AG10803 (cell line): ENCODE measurements at places on chromosomes 16 and 17.

DNA sequence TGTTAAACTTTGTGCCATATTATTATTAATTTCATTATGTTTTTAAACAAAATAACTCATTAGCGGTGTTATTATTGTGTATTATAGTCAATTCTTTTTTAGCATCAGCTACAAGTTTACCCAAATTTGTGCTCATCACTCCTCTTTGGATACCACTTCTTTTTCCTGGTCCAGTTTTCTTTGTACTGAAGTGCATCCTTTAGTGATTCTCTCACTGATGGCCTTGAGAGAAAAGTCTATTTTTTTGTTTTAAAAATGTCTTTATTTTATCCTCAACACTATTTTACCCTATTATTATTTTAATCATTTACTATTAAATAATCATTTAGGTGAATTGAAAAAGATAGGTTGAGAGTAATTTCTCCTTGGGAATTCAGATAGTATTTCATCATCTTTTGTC lies 99.2 kb downstream of the RGS9 start:
- DNase-seq = no peak

- DNase-seq = no peak
These were observed 24.3 kb downstream of the CD300A start for GRCh38 chr17:74490716-74491115.

GRCh38 chr16:53219371-53219770 lies 164.6 kb downstream of the CHD9 start:
- DNase-seq = no peak

DNA sequence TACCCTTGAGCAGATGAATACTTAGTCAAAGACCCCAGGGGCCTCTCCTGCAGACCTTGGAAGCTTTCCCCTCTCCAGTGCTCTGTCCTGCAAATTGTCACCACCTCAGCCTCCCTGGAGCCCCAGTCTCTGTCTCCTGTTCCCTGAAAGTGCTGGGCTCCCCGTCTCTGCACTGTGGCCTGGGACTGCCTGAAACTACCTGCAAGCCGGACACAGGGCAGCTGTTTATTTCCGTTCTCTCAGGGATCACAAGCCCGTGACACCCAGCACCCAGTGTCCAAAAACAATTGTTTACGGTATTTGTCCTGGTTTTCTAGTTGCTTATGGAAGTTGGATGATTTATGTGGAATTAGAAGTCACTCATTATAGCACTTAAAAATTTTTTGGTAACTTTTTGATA lies 81.6 kb upstream of the CHMP6 start:
- no peak for DNase-seq

GRCh38 chr17:62024866-62025265 lies 40.2 kb downstream of the MED13 start:
- DNase-seq = no peak

GRCh38 chr17:83175119-83175821 lies 95.9 kb downstream of the METRNL start:
- DNase-seq = peak; percentile 34

DNA sequence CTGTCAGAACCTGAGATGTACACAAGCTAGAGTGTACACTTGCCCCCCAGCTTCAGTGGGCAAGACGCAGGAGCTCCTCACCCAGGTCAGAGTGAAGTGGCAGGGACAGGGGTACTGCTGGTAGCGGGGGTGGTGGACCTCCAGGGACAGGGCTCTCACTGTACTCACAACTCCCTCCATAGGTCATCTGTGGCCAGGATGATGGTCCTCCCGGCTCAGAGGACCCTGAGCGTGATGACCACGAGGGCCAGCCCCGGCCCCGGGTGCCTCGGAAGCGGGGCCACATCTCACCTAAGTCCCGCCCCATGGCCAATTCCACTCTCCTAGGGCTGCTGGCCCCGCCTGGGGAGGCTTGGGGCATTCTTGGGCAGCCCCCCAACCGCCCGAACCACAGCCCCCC lies 2.7 kb downstream of the NXPH3 start:
- DNase-seq = no peak

DNA sequence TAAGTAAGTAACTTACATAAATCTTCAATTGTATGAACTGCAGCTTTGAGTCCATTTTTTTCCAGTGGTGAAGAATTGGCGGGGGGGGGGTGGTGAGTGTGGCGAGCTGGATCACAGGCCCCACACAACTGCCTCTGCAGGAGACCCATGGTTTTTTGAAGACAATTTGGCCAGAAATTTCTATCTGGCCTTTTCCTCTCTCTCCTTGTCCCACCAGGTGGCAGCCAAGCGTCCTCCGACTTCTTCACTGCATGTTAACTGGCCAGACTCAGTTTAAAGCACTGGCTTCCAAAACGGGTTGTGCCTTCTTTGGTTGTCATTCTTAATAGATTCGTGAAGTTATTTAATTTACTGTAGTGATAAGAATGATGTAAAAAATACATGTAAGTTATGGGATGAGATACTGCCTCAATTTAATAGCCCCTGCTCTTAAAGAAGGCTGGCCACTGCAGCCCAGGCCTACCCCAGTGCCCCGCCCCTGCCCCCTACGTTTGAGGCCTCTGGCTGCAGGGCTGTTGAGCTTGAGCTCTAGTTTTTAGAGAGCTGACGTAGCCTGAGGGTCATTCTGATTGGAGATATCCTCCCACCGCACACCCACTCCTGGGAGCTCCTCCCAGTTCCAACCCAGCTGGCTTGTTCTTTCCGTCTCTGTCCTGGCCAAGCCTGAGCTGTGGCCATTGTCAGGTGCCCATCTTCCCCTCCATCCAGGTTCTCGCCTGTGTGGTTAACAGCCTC lies 36.4 kb downstream of the AKAP1 start:
- DNase-seq = peak; percentile 37

- no peak for DNase-seq
These were observed 6.8 kb upstream of the RASD1 start for GRCh38 chr17:17502741-17503565.

DNA sequence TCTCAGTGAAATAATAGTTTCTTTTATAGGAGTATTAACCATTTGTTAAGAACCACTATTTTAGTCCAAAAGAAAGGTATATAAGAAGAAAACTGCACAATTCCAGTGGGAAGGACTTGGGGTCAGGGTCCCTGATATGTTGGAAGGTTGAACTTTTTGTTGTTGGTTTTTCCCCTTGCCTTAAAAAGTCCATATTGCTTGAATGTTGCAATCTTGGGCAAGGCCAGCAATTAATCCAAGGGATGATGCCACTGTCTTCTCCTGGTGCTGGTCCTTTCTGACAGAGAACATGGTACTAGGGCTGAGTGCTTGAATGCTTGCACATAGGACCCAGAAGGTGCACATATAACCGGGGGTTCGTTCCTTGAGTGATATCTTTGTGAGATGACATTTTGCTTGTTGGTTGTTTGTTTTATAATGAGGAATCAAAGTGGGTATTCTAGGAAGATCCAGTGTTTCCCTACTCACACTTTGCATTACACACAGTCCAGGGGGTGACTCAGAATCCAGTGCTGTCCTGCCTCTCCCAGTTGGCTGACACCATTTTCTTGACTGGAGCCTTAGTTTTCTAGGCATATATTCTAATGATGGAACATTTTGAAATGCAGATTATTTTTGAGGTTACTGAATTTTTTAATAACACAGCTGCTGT lies 54.9 kb downstream of the SIAH1 start:
- no peak for DNase-seq

DNA sequence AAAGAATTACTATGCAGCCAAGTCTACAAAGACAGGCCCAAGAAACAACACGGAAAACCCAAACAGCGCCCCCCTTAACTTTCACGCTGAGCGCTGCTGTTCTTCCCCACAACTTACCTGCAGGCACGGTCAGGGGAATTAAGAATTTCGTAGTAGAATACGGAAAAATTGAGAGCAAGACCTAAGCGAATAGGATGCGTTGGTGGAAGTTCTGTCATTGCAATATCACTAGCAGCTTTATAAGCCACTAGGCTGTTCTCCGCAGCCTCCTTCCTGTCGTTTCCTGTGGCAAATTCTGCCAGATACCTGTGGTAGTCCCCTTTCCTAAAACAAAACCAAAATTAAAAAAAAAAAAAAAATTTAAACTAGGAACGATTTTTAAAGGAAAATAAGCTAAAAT lies 39.0 kb downstream of the YWHAE start:
- DNase-seq = no peak

DNA sequence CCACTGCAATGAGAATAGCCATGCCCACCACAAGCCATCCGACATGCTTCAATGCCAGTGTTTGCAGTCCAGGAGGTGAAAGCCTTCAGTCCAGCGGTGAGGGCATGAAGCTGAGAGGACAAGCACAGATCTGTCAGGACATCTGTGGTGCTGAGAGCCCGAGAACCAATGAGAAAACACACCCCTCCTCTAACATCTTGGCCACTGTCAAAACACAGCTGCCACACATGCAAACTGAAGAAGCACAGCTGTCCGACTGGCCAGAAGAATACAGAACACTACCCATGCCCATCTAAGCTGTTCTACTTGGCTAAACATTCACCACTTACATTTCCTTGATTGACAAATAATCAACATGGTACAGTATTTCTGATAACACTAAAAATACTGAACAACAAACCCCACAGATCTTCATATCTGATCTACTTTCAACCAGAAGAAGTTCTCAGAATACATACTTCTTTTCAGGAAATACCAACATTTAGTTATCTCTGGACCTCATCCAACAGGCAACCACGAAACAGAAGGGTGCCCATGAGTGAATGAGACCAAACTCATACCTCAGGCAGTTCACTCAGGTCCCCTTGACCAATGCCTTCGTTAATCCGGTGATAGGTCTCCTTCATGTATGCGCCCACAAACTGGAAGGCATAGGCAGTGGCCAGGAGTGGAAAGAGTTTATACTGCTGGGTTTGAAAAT lies 10.2 kb upstream of the FBF1 start:
- peak; percentile 31 for DNase-seq

DNA sequence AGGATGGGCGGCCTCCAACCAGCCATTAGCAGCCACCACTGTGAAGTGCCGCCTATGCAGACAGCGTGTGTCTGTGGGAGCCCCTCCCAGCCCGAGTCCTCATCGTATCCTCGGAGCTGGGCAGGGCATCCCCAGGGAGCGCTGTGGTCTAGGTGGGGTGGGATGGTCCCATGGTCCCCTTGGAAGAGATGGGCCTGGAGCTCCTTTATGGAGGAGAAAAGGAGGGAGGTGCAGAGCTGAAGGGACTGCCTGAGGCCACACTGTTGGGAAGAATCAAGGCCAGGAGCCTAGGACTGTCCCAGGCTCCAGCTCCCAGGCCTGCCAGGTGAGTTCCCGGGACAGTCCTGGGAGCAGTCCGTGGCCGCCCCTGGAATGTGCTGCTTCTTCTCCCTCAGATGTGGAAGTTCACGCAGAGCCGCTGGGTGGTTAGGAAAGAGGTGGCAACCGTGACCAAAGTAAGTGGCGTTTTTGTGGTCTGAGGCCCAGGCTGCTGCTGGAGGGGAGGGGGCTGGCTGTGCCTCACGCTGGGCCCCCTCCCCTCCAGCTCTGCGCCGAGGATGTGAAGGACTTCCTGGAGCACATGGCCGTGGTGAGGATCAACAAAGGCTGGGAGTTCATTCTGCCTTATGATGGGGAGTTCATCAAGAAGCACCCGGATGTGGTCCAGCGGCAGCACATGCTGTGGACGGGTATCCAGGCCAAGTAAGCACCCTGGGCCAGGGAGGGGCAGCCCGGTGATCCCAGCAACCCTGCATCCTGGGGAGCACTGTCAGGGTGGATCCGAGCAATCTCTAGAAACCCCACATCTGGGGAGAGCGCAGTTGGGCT lies 27.0 kb downstream of the POLR3E start:
- no peak for DNase-seq

DNA sequence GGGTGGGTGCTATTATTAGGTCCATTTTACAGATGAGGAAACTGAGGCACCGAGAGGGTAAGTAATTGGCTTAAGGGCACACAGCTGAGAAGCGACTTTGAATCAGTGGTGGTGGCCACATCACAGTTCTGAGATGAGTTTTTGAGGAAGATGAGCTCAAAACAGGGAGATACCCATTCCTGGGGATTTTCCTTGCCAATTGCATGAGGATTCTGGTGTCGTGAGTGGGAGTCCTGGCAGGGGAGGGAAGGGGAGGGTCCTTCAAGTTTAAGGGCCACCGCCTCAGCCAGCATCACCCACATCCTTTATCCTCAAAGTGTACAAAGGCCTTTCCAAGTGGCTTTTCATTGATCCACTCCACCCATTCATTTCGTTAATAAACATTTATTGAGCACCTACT lies 45.3 kb downstream of the IL21R start:
- DNase-seq = no peak

GRCh38 chr16:8376430-8376829 lies 213.9 kb downstream of the TMEM114 start:
- DNase-seq = no peak

GRCh38 chr16:49986351-49987124 lies 38.5 kb upstream of the CNEP1R1 start:
- DNase-seq = peak; percentile 59
